Stimulated activated effector memory CD8-positive, alpha-beta T cell treated with anti-CD3 and anti-CD28 coated beads, Interleukin-12 subunit alpha, Interleukin-12 subunit beta, amount 100 ng/mL, for 72 hours (primary cell): ENCODE measurements at places on chromosomes 2 and 18.

- DNase-seq, result no peak
Observed at GRCh38 chr18:32427084-32427900, 43.4 kb downstream of the GAREM1 start.

DNA sequence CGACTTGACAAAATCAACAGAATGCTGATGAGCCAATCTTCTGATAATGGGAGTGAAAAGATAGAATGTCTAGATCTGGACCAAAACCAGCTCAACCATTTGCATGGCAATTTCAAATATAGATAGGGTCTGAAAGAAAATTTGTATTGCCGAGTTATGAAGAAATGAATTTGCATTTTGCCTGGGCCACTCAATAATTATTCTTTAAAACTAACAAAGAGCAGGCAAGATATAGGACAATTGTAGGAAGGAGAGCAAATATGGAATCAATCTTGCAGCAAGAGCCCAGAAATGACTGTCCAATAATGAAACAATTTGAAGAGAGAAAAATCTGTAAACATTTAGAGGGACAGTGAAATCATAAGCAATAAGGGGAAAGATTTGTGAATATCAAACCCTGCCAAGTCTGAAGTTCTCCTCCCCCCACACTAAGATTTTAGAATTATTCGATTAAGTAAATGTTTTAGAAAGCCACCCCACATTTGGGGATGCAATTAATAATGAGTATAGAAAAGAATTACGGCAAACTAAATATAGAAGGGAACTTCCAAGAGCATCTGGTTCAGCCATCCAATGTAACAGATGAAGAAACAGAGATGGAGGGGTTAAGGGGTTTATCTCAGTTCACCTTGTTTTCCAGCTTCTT lies 377.4 kb downstream of the SETBP1 start:
- DNase-seq, result no peak

- DNase-seq, result no peak
Observed at GRCh38 chr2:55175254-55176093, 56.6 kb downstream of the CLHC1 start.

DNA sequence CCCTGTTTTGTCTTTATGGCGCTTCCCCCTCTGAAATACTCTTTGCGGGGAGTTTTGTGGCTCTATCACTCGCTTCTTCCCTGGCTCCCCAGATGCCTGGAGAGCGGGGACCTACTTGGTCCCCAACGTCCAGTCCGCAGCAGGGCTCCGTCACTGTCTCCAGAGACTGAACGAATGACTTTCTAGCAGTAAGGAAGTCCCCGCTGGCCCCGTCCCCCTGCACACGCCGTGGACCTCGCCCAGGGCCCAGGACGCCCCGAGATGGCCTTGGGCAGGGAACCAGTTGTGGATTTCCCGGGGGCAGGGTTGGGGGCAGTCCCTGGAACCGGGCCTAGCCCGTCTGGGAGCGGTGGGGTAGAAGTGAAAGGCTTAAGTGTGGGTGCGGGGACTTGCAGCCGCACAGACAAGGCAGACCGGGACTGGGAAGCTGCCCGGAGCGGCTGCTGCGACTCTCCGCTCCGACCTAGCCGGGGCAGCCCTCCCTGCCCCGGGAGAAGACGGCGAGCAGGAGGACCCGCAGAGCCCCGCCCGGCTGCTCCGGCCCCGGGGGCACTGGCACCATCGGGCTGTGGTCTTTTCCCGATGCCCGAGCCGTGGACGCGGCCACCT lies 821 bp upstream of the EPHA4 start:
- DNase-seq, result peak; percentile 73

- no peak for DNase-seq
Observed at GRCh38 chr2:120298173-120298835, 45.7 kb downstream of the RALB start.

DNA sequence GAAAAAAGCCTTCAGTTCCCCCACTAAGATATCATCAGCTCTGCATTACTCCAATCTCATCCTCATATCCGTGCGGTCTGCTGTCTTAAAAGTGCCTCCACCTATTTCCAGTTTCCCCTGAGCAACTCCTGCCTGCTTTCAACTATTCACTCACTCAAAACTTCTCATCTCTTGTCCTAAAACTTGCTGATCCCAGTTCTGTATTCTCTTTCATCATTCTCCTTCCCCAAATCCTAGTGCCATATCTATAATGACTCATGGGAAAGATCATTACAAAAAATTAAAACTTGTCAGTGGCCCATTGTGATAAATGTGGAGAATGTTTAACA lies 20.0 kb downstream of the ACVR1 start:
- no peak for DNase-seq

- DNase-seq, result no peak
Observed at GRCh38 chr2:119233326-119234020, 9.8 kb downstream of the STEAP3 start.

DNA sequence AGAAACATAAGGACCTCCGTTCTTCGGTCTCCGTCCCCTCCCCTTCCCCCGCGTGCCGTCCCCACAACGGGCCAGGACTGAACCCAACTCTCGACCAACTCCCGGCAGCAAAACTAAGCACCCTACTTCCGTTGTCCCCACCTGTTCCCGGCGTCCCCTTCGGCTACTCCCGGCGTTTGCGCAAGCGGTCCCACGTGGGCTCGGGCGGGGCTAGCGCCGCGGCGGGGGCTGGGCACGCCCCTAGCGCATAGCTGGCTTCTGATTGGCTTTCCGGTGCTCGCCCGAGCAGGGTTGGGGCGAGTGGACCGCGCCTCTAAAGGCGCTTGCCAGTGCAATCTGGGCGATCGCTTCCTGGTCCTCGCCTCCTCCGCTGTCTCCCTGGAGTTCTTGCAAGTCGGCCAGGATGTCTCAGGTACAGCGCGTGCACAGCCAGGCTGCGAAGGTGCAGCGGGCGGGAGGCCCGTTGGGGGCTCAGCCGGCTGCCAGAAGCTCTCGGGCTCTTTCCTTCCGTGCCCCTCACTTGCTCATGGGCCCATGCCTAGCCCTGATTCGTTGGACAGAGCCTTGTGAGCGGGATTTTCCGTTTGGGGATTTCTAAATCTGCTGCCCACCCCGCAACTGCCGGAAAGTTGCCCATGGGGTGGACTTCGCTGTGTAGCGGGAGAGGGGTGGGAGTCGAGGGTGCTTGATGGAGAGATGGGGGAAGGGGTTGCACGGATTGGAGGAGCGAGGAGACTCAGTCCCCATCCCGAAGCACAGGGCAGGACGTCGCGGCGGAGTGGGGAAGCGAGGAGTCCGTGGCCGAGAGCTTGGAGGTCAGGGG lies at the start of the genes C2orf76 and DBI:
C2orf76 (minus strand) TSS at position 186 of the 823 bp plus-strand sequence. CDS start 26,875 bp downstream, outside the sequence.
DBI (plus strand) TSS at position 329 of the 823 bp plus-strand sequence; CDS start at position 404, 75 bp downstream.
- peak; percentile 86 for DNase-seq

DNA sequence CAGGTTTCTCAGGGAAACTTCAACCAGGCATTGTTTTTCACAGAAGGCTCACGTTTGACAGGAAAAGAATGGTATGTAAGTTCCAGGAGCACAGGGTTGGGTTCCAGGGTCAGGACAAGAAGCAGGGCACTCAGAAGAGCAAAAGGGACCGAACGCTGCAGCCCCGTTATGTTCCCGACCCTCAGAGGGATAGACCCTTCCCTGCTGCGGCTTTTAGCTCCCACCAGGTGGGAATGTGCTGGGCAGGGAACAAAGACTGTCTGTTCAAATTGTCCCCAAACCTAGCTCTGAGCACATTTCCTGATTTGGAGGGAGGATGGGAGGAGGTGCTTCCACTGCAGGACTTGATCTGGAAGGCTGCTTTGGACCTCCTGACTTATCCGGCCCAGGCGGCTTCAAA lies 130.1 kb downstream of the RAB3GAP1 start:
- DNase-seq, result no peak

- no peak for DNase-seq
Observed at GRCh38 chr2:40719414-40719813, 267.5 kb upstream of the SLC8A1 start.

DNA sequence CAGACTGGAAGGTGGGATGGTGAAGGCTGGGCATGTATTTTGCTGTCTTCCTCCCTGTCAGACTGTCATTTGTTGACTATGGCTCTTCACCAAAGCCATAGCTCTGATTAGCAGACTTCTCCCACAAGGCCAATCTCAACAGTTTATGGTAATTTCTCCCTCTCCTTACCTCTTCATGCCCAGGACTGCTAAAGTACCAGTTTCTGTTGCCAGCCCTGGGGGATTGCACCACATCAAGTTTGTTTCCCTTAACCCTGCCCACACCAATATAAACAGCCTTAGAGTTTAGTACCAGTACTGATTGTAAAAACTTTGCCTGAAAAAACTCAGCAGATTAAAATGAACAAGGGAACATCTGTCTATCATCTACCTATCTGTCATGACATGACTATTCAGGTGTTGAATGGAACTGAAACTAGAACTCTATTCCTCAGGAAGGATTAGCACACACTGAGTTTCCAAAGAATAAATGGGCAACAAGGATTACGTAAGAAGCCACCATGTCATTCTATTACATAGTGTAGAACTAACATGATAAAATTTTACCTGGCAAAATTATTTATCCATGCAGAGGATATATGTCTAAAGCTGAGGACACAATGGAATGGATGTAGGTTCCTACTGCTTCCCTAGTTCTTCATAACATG lies 13.7 kb downstream of the FEZ2 start:
- no peak for DNase-seq

GRCh38 chr18:74373428-74373827 lies 57.8 kb downstream of the C18orf63 start:
- no peak for DNase-seq

DNA sequence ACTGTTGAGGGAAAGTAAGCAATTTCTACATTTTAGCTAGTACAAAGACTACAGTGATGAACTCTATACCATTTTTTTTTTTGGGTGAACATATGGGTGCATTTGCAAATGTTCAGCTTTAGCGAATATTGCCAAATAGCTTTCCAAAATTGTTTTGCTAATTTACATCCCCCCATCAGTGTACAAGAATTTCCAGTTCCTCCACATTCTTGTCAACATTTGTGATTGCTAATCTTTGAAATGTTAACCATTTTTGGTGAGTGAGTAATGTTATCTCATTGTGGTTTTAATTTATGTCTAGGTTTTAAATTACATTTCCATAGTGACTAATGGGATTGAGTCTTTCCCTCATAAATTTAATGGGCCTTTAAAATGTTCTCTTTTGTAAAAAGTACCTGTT lies 16.4 kb upstream of the CNRIP1 start:
- no peak for DNase-seq

- no peak for DNase-seq
Observed at GRCh38 chr2:169461143-169461542, 18.2 kb upstream of the BBS5 start.

- no peak for DNase-seq
Observed at GRCh38 chr2:88236666-88237065, 66.5 kb downstream of the THNSL2 start.

DNA sequence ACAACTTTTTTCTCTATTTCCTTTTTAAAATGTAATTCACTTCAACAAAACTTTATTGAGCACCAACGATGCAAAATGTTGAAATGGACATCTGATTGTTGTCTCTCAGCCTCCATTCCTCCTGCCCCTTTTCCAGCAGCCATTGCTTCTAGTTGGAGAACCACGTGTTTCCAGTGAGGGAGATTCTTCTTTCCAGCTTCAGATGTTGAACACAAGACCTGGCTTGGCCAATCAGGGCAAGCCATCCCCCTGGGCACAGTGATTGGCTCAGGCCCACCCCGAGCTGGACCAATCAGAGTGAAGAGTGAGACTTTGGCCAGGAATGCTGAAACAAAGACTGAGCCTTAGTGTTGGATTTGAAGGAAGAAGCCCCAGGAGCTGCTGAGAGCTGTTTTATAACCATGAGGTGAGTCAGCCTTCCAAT lies 59.0 kb downstream of the E2F6 start:
- DNase-seq, result no peak
